Posterior cingulate gyrus (tissue), 11 donors: ENCODE measurements at places on chromosomes 5 and 9.

- DNase-seq = no peak
Measured at GRCh38 chr5:83865579-83865978, 144.9 kb upstream of the HAPLN1 start.

DNA sequence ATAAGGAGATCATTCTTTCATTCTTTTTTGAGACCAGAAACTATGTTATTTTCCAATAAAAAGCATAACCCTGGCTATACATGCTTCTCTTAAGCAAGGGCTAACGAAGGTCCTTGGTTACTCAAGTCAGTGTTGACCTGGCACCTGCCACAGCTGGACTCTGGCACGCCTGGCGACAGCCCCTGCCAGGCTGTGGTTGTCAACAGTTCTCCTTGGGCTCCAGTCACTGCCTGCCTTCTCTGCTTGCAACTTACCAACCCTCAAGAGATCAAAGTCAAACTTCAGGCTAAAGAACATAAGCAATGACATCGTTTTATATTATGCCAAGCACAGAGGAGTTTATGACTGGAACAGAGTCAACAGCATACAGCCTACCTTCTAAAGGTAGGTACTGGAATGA, 61.4 kb upstream of the TBC1D9B start:
- DNase-seq = no peak

DNA sequence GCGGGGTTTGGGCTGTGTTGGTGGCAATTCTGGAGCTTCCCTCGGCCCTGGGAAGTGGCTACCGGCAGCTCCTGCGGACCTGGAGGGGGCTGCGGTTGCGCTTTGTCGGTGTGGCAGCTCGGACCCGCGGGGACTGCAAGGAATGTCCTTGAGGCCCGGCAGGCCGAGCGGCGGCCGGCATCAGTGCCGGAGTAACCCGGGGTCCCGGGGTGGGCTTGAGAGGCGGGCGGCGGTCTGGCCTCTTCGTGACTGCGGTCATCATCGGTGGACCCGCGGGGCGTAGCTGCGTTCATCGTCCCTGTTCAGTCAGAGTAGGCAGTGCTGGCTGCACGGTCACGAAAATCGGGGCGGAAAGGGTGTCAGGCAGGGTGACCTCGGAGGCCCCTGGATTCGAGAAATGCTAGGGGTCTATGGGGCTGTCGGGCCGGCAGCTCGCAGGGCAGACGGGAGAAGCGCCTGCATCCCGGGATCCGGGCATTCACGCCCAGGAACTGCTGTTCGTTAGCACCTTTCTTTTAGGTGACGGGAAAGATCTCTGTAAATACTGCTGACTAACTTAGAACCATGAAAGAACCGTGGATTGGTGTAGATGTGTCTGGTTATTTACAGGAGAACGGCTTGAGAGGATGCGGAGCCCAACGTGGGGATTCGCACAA, 474 bp downstream of the HMGCR start:
- DNase-seq = peak; percentile 80

- DNase-seq = no peak
Measured at GRCh38 chr9:27925815-27926214, 352.5 kb upstream of the C9orf72 start.

DNA sequence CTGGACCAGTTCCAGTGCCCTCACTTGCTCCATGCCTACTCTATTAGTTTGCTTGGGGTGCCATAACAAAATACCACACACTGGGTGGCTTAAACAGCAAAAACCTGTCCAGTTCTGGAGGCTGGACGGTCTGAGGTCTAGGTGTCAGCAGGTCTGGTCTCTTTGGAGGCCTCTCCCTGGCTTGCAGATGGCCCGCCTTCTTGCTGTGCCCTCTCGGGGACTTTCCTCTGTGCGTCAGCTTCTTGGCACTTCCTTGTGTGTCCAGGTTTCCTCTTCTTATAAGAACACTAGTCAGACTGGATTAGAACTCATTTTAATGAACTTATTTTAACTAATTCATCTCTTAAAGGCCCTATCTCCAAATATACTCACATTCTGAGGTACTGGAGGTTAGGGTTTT, 97.2 kb downstream of the CARTPT start:
- DNase-seq = no peak

- no peak for DNase-seq
Measured at GRCh38 chr5:74082512-74083055, 456.6 kb downstream of the ARHGEF28 start.

- DNase-seq = no peak
Measured at GRCh38 chr5:2917524-2917923, 166.0 kb upstream of the IRX2 start.
